ENCODE measurements at places on chromosomes 7 and 10.

DNA sequence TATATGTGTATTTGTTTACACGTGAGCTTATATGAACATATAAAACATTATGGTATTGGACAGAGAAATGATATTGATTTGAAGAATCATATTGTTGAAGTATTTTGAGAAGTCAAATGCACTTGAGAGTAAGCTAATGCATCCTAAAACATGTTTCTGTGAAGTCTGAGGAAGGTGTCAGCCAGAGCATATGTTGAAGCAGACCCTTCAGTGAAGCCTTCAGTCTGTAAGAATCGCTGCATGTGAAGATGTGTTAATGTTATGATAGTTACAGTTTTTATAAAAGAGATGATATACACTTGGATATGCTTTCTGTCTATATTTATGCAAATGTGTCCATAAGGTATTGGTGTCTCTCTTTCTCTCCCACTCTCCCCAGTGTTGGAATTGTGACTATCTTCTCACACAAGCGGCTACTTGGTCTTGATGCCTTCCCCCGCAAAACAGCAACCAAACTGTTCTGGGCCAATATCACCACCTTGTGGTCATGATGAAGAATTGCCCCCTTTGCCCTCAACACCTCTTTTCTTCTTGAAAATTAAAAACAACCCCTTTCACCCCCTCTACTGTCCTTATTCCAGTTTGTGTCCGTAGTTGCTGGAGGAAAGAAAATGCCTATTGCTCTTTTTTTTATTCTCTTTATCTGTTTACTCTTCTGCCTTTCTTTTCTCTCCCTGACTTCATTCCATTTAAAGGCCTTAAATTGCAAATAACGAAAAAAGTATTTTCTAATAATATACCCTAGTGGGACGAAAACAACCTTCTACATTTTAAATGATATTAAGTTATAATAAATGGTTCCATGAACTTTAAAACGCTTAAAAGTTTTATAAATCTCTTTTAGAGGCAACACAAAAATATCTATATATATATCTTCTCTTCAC is 64.9 kb downstream of the IKZF1 start:
- DNase-seq: peak; percentile 71

- DNase-seq: no peak
These were observed 3.6 kb upstream of the LRRC4 start for GRCh38 chr7:128034825-128035224.

DNA sequence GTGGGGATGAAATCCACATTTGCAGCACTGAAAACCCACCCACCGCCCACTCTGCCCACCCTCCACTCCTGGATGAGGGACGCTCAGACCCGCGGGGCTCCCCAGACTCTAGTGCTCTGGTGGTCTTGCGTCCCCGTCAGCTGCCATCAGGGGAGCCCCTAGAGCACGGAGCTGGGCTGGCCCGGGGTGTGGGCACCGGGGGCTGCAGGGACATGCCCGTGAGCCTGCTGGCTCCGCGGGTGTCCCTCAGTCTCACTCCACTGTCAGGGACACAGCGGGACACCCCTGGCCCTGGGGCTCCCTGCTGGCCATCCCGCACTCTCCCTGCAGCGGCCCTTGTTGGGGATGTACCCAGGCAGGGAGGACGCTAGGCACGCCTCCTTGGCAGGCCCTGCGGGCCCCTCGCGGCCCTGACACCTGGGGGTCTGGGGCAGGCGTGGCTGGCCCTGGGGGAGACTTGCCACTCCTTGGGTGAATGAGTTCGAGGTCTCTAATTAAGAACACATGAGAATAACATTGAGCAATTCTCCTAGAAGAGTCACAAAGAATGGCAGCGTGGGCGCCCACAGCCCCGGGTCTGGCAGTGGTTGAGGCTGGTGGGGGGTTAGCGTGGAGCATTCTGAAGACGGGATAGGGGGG is 64.2 kb downstream of the CFAP46 start:
- DNase-seq: no peak

- no peak for DNase-seq
These were observed 253.3 kb downstream of the TNS3 start for GRCh38 chr7:47328392-47329319.

DNA sequence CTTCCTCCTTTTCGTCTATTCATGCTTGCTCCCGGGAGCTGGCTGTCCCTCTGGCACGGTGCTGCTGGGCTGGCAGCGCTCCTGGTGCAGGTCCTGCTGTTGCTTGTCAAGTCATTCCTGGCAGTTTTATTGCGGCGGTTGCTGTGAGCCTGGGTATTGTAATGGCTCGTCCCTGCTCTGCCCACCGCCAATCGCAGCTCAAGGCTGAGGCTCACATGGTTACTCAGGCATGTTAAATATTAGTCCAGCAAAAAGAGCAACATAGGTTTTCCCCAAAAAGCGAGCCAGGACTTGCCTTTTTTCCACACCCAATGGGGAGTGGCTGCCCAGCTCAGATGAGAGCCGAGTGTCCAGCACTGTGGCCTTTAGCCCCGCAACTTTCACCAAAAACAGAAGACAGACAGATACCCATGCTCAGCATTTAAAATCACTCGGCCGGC is 492.9 kb upstream of the FOXK1 start:
- DNase-seq: peak; percentile 98

DNA sequence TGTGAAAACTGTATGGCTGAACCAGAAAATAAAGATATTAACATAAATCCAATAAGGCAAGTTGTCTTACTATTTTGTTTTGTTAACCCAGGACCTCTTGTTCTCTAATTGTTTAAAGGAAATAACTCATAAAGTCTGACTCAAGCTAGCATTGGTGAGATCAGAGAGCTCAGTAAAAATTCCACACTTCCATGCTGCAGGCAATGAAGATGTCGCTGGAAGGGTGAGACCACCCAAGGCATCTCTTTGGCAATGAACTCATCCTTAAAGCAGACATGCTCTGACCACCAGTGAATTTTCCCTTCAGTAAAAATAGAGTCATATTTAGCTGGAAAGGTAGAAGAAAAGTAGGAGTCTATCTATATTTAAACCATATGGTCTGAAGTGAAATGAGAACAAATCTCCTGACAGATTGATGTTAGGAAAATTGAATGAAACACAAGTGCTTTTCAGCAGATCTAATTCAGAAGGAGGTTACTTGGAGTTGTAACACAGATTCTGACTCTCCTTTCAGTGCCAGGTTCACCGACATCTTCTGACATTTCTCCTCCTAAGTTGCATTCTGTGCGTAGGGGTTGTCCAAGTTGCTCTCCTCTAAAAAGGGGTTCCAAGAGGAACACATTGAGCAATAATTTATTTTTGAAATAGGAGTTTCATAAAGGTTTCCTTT is 32.8 kb upstream of the VIPR2 start:
- no peak for DNase-seq

DNA sequence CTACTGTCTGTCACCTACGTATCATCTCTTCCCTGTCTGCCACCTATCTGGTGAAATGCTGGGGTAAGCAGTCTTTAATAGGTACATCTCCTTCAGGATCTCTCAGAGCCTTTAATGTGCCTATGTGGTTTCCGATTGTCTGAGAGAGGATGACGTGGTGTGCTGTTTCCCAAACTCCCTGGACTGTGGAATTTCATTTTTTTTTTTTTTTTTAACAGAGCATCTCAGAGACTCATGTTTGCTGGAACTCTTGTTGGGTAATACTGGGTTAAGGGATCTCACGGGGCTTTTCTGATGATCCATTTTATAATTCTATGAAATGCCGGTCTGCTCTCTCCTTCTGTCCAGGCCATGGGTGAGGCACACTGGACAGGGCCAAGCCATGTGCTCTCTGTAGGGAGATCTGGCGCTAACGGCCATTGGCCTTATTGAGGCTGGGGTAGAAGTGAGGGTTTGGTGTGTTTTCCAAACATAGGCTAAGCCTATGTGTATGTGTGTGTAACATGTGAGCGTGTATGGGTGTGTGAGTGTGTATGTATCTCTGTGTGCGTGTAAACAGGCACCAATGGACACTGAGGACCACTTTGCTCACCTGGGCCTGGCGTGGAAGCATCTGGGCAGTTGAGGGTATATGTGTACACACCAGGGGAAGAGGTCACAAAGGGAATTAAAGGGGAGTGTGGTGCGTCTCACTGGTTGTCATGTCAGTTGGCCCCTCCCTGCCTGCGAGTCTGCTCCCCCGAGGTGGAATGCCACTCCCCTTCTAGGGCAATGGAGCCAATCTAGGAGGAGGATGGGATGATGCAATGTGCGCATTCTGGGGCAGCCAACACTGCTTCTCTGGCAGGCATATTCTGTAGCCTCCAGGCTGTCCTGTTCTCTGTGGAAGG is 7.8 kb downstream of the ADRA2A start:
- DNase-seq: no peak

DNA sequence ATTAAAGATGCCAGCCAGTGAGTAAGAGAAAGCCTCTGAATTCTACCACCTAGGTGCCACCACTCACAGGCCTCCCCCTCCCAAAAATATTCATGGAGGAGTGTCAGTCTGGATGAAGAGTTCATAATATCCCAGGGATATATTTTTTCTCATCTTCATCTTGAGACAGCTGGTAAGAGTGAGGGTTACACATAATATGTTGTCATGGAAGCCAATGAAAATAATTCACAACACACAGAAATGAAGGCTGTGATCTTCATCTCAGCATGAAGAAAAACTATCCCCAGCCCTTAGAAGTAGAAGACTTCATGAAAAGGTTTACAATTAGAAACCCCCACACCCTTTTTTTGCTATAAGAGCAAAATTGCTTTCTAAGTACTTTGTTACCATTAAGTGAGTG is 175.6 kb downstream of the DNAH11 start:
- peak; percentile 28 for DNase-seq

DNA sequence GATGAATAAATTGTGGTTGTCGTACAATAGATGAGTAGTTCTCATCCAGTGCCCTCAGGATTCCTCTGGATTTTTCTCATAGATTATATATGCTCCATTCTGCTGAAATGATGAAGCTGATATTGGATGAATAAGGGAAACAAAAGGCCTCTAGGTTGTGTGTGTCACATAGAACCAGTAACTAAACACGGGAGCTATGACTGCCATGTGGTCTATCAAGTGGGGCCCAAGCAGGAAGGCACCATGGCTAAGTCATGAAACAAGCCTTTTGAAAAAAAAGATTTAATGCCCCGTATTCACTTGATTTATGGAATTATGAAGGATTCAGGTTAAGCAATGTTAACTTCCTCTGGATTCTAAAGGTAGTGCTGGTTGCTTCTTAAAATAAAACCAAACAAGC is 225.1 kb downstream of the TCF7L2 start:
- no peak for DNase-seq

DNA sequence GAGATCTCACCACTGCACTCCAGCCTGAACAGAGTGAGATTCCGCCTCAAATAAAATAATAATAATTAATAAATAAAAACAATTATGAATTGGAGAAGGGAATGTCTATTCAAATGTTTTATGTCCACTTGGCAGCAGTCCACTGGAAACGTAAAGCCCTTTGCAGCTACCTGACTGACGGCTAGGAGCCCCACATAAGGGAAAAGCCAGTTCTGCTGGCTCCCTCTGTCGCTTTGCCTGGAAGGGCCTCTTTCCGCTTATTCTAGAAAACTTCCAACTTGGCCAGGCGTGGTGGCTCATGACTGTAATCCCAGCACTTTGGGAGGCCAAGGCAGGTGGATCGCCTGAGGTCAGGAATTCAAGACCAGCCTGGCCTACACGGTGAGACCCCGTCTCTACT is 6.1 kb upstream of the TNS3 start:
- DNase-seq: peak; percentile 22

DNA sequence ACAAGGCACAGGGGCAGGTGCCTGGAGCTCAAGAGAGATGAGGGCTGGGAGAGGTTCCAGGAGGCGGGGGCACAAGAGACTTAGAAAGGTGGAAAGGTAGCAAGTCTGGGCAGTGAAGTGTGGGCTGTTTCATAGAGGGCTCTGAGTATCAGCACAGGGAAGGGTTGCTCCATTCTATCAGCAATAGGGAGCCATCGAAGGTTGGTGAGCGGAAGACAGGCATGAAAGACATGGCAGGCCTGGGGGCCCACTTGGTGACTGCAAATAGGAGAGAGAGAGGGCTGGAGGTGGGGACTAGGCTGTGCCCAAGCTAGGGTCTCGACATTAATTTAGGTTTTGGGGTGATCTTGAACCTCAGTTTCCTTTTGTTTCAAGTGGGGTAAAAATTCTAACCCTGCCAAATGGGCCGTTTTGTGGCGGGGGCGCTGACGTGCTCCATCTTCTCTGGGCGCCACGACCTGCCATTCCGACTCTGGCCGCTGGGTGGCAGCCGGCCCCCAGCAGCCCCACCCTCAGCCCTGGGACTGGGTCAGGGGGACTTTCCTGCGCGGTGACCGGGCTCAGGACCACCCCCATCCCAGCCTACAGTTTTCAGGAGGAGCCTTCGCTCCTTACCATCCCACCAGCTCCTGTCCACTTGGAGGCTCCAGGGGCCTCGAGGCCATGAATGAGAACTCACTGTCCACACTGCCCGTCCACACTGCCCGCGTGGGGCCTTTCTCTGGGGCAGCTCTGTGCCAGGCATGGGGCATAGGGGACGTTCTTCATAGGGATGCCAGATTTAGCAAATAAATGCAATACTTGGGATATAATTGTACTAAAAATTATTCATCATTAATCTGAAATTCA is 37.2 kb upstream of the PCBD1 start:
- peak; percentile 36 for DNase-seq

GRCh38 chr7:4837803-4838625 is 23.8 kb downstream of the PAPOLB start:
- peak; percentile 72 for DNase-seq

- DNase-seq: no peak
These were observed 2.1 kb downstream of the SAMD9L start for GRCh38 chr7:93146036-93146435.

DNA sequence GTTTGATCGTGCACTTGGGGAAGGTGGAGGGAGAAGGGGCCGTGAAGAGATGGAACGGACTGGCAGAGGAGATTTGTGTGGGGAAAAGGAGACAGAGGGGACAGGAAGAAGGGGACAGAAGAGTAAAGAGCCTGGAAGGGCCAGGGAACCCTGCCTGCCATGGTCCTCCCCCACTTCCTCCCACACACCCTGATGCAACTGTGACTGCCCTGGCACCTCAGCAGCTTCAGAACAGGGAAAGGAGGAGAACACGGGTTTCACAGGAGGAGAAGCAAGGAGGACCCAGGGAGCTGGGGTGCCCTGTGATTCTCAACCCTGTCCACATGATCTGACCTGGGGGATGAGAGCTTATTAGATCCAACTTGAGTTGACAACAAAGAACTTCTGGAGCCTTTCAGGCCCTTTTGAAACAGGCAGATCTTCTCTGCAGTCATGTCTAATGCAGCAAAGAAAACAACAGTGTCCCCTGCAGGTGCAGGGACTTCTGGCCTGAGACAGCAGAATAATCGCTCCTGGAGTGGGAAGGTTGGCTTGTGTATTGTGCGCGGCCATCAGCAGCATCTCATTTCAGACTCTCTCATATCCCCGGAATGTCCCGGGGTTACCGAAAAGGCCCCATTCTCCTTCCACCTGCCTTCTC is 421.6 kb downstream of the PAXIP1 start:
- DNase-seq: no peak

- peak; percentile 40 for DNase-seq
These were observed 3.3 kb downstream of the PLXDC2 start for GRCh38 chr10:19819419-19820033.

- DNase-seq: no peak
These were observed 456.8 kb upstream of the KLF6 start for GRCh38 chr10:4241724-4242345.

Data from NCI-H69 (cell line).